Ammon's horn (tissue), 1 donor: ENCODE measurements at places on chromosomes 11 and 22.

GRCh38 chr22:37905534-37906363 lies at the start of gene MICALL1:
Gene MICALL1 (plus strand): TSS chr22:37906297. CDS start chr22:37906423, 126 bp downstream.
- DNase-seq, result peak; percentile 61

DNA sequence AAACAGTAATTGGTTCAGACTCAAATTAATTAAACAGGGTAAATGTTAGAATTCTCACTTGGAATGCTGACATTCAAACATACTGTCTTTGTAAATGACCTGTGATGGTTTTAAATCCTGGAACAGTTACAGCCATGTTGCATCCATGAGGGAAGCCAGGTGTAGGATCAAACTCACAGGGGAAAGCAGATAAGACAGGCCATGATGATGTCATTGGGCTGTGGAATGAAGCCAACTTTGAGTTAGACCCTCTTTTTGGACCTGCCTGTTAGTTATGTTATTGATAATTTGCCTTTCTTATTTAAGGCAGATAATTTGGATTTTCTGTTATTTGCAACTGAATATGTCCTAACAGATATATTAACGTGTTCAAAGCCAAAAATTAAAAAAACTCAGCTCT lies 39.3 kb upstream of the ABTB2 start:
- DNase-seq, result no peak

DNA sequence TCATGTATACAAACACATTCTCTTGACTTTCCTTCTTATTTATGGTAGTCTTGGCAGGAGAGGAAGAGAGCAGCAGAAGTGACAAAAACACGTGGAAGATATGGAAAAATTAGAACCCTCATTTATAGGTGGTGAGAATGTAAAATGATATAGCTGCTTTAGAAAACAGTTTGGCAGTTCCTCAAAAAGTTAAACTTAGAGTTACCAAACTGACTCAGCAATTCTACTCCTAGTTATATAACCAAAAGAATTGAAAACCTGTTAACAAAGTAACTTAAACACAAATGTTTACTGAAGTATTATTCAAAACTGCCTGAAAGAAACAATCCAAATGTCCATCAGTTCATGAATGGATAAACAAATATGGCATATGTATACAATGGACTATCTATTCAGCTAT lies 16.8 kb downstream of the NUCB2 start:
- no peak for DNase-seq

GRCh38 chr11:38718659-38719058 lies 2120.6 kb upstream of the RAG2 start:
- DNase-seq, result no peak

DNA sequence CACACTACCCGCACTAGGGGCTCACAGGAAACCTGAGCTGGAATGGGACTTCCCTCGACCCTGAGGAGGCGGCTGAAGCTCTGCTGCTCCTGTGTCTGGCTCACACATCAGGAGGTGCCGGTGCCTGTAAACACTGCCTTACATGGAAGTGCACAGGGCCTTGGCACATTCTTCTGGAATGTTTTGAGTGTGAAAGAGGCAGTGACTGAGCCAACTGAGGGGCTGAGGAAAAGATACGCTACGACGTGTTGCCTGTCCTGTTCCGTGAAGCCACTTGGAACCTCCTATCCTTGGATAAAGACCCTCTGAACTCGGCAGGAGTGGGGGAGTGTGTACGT lies 10.5 kb downstream of the TXN2 start:
- no peak for DNase-seq

DNA sequence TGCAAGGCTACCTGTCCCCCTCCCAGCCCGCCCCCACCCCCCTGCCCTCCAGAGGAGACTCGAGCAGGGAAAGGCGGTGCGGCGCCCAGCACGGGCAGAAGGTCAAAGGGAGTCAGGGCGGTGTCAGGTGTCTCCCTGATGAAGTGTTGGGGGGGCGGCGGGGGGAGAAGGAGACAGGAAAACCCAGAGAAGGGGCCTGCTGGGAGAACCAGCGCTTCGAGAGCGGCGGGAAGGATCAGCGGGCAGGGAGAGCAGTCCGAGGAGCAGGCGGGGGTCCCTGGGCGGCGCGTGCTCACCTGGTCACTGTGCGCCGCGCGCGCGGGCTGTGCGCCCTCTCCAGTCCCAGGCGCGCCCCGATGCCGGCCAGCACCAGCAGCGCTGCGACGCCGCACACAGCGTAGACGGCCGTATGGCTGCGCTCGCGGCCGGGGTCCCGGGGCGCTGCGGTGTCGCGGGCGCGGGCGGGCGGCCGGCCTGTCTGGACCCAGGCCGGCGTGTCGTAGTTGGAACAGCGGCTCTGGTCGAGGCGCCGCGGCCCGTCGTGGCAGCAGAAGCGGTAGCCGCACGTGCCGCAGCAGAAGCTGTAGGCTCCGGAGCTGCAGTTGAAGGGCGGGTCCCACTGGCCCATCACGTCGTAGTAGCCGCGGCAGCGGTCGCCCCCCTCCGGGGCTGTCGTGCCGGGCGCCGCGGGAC lies 886 bp downstream of the SHISA8 start:
- DNase-seq, result no peak

GRCh38 chr22:30574997-30575671 lies 669 bp upstream of the GAL3ST1 start:
- DNase-seq, result peak; percentile 56

GRCh38 chr11:43936076-43936475 lies 6.4 kb upstream of the C11orf96 start:
- no peak for DNase-seq

DNA sequence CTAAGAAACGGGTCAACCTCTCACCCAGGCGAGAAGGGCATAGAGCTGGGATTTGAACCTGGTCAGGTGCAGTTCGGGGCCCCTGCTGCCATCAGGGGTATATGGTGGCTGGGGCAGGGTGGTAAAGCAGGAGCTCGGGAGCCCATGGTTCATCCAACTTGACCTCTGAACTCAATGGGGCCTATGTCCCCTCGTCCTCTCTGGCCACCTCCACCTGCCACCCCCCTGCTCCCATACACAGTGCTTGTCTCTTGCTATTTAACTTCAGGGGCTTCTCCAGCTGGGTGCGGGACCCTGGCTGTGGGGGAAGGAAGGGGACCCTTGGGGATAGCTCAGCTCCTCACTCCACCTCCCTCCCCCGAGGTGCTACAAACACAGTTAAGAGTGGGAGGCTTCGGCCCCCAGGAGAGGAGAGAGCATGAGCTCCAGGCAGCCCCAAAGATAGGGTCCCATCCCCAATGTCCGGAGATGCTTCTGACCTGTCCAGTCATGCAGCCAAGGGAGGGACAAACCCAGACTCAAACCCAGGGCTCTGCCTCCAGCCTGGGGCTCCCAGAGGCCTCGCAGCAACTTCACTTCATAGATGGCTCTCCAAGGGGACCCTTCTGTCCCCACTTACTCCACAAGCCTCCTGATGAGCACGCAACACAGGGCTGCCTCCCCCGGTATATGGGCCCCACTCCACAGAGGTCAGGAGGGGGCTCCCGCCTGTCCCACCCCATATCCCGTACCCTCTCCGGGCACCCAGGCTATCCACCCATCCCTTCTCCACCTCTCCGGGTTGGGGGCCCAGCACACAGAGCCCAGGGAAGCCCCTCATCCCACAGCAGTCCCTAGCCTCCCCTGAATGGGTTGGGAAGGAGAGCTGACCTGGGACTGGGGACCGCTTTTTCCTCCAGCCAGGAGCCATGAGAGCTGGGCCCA lies 712 bp downstream of the IL2RB start:
- DNase-seq, result no peak

DNA sequence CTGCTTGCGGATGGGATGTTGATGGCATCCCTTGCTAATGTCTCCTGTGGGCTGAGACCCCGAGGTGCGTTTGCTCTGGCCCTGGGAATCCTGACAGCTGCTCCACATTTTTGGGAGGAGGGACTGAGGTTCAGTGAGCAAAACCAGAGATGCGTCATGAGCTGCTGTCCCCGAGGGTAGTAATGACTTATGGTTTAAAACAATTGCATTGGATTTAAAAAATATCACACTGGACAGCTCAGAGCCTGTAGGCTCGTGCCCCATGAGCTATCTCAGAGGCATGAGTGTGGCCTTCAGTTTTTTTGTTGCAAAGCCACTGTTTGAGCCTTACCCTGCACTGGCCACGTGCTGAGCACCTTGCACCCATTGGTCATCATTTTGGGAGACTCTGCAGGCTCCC lies 20.9 kb upstream of the PARVG start:
- DNase-seq, result no peak

- no peak for DNase-seq
These were observed 13.6 kb upstream of the BID start for GRCh38 chr22:17787716-17788330.

DNA sequence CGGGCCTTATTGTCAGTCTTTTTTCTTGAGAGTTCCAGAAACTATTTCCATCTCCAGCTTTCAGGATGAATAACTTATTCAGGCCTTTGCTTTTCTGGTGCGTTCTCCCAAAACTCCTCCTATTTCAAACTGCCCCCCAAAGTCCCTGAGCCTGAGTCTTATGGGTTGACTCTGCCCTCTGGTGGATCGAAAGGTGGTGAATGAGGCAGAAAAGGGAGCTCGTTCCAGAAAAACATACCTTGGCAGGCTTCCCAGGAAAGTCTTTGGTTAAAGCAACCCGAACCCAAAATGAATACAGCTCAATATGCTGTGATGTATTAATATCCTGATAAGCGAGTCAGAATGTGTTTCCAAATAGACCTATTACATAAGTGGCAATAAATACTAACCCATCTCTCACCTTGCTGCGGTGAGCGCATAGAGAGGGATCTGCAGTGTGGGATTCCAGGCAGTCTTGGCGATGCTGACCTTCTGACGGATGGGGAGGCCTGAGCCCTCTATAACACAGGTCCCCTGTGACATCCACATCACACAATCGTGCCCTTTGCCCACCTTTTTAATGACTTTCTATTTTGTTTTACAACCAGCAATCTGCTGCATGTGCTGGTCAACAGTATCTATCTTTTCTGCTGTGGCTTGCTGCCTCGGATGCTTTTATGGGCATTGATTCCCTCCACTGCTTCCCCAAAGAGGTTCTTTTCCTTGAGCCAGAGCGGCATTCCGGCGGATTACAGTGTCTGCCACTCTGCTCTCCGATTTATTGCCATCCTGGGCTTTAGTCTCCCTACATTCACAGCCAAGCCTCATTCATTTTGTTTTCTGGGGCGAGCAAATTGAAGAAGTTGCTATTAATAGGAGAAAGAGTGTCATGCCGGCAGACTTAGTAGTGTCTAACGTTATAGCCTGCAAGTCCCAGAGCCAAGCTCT lies 756.8 kb downstream of the NTM start:
- peak; percentile 88 for DNase-seq

- no peak for DNase-seq
These were observed 9.1 kb upstream of the RANBP1 start for GRCh38 chr22:20106849-20107237.

DNA sequence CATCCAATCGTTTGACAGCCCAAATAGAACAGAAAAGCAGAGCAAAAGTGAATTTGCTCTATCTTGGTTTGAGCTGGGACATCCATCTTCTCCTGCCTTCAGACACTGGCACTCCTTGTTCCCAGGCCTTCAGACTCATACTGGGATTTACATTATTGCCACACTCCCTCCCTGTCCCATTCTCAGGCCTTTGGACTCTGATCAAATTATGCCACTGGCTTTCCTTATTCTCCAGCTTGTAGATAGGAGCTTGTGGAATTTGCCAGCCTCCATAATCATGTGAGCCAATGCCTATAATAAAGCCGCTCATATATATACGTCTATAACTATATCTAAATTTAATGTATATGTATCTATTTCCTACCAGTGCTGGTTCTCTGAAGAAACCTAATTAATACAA lies 568.3 kb upstream of the KIRREL3 start:
- DNase-seq, result no peak

- DNase-seq, result no peak
These were observed 2.4 kb downstream of the LINC01488 start for GRCh38 chr11:69483691-69484426.

DNA sequence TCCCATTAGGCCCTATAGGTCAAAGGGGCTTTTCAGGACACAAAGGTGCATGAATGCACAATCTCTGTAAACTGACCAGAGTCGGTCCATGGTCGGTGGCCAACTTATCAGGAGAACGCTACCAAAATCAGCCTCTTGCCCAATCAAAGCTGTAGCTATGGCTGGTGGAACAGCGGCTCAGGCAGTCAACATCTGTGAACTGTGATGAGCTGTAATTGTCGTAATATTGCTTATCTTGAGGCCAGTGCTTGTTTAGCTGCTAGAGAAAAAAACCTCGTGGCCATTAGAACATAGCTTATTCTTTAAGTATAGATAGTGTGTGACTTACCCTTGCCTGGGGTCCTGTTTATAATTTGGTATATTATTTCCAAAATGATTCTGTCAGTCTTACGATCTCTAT lies 14.4 kb upstream of the CHST1 start:
- no peak for DNase-seq

- DNase-seq, result no peak
These were observed 32.4 kb upstream of the EIF3D start for GRCh38 chr22:36561291-36561811.
